ENCODE measurements at places on chromosomes 12 and 14.
A peak's percentile ranks its signal among the peaks of the same experiment; 100 is the strongest.

- DNase-seq = no peak
These were observed 16.8 kb upstream of the RTRAF start for GRCh38 chr14:51972566-51972965.

- DNase-seq = peak; percentile 54
These were observed 193 bp downstream of the ACACB start for GRCh38 chr12:109116611-109116949.

GRCh38 chr12:43214166-43214565 lies 337.8 kb downstream of the ADAMTS20 start:
- no peak for DNase-seq

DNA sequence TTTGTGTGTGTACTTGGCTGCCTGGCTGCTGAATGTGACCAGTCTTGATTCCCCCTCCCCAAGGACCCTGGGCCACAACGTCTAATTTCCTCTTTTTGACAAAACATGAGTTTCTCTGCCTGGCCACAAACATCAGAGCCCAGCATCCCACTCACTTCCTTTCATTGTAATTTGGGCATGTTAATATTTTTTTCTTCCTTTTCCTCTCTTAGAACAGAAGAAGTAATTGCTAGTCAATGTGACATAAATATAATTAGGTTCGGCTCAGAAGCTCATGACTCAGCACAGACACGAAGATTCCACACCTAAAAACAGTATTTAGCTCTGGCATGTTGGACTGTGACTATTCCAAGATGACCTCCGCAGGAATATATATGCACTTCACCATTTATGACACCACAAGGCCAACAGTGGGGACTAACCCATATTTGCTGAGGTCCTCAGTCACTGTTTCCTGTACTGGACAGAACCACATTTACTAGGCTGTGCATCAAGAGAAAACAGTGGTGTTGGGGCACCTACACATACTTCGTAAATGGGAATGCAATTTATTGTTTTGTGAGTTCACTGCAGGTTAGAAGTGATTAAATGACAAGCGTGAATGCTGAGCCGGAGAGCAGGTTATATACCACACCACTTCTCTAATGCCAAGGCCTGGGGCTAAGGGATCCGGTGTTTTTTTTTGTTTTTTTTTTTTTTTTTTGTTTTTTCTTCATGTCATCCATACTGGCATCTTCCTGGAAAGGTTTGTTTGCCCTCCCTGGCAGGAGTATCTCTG lies 4.2 kb downstream of the GSG1 start:
- DNase-seq = no peak

- no peak for DNase-seq
These were observed 121.6 kb downstream of the MGAT4C start for GRCh38 chr12:86134561-86134960.

DNA sequence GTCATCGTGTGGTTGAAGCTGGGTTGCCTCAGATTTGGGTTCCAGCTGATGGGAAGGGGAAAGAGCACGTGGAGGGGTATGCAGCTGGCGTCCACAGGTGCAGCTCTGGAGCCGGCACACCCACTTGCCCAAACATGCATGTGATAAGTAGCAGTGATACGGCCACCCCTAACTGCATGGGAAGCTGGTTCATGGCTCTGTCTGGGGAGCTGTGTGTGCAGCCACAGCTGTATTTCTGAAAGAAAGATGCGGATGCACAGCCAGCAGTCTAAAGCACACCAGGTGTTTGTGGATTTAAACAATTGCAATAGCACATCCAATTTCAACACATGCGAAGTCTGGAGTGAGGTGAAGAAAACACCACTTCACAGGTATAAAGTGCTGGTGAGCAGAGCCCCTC lies 181.4 kb downstream of the EFCAB11 start:
- DNase-seq = no peak

DNA sequence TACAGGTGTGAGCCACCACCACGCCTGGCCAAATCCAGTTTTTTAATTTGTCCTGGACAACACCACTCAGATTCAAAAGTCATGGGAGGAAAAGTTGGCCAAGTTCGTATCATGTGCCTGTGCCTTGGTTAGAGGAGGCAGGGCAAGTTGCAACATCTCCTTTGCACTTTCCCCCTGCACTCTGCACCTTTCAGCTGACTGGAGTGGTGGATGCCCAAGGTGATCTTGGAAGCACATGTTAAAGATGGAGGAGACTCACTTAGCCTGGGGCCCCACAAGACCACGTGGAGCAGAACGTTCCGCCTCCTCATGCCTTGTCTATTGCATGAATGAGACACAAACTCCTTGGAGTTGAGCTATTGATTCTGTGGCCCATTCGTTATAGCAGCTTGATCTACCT lies 82.1 kb upstream of the FZD10 start:
- no peak for DNase-seq

DNA sequence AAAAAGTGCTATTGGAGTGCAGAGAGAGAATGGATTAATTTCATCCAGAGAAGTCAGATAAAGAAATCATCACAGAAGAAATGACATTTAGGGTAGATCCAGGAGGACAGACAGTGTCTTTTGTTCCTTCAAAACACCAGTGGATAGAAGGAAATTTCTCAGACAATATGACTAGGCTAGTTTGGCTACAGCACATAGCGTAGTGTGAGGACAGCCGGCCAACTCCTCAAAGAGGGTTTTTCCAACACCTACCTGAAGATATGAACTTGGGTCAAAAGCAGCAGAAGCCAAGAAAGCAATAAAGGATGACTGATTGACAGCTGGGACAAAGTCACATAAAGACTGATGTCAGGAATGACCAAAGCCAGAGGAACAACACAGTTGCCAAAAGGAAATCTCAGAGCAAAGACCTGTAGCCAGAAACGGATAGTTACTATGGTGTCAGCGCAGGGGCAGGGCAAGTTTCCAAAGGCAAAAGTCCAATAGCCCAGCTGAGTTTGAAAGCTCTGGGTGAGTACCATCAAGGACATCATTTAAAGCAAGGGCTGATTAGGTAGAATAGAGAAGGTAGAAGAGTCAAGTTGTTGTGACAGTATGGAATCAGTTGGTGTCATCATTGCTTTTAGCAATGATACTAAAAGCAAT lies 58.7 kb upstream of the PDE3A start:
- no peak for DNase-seq

DNA sequence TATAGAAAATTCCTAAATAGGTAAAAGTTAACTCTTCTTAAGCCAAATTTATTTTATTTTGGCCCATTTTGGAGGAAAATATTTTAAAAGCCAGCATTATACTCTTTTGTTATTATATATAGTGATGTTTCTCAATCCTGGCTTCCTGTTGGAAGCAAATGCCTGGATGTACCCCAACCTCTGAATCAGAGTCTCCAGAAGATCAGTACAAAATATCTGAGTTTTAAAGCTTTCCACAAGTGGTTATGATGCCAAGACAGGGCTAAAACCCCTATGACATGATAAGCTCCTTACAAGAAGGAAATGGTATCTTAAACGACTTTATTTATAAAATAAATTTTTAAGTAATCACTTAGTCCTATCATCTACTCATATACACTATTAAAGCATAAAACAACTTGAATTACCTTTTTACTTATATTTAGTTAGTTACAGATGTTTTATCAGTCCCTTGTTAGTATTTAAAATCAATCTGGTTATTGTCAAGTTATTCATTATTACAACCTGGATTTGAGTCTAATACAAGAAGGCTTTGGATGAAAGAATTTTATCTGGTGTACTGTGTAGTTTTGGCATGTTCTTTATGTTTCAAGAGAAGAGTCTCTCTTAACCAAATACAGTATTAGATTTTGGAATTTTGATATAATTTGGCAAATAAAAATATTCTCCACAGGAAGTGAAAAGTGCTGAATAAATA lies 238.1 kb downstream of the SLC2A13 start:
- DNase-seq = no peak

GRCh38 chr12:47267571-47267970 lies 187.8 kb upstream of the AMIGO2 start:
- no peak for DNase-seq

DNA sequence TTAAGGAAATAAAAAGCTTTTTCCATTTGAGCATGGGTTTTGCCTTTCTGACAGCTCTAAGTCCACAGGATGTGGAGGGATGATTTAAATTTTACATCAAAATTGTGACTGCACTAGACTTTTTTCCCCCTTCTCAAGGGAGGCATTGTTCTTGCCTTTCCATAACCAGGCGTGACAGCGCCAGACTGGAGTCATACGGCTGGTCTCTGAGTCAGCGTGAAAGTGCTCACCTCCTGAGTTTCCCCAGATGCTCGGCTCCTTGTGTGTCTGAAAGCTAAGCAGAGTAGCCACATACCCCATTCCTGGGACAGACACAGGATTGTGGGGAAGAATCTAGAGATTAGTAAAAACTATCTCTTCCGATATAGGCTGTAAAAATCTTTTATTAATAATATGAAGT lies 43.1 kb downstream of the SOX5 start:
- no peak for DNase-seq

- no peak for DNase-seq
These were observed 1.8 kb downstream of the SART3 start for GRCh38 chr12:108559007-108559655.

DNA sequence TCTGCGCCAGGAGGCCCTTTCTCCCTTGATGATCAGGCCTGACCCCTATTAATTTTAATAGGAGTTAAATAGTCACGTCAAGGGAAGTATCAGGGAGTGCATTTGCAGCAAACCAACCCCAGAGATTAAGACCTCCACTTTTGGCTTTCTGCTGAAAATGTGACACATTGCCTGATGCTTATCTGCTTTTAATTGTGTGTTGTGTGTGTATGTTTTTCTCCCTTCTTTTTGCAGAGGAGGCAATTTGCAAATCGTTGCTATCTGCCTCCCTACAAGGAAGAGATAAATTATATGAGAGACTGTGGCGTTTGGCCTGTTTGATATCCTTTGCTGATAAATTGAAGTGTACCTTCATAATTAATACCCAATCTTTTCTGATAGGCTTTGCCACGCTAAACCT lies 822.9 kb downstream of the VRK1 start:
- DNase-seq = no peak

DNA sequence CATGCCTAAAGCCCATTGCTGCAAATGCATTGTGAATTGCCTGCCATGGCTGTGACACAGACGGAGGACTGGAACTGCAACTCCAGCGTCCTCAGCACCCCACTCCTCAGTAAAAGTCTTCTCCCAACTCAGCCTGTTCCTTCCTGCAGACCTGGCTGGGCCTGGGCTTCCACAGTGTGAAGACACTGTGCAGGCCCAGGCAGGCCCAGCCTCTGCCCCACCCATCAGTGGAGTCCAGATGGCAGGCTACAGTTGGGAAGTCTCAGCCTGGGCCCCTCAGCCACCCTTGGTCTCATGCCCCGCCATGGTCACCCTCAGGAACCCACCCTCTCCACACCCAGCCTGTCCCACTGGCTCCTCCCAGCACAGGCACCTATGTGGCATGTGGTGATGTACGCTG lies 22.0 kb downstream of the VSX2 start:
- DNase-seq = no peak

- no peak for DNase-seq
These were observed 1096.5 kb downstream of the FSCB start for GRCh38 chr14:43410631-43411030.

GRCh38 chr12:45208604-45209487 lies 7.0 kb upstream of the ANO6 start:
- DNase-seq = no peak

GRCh38 chr12:132388379-132389015 lies 59.1 kb upstream of the GALNT9 start:
- DNase-seq = no peak

DNA sequence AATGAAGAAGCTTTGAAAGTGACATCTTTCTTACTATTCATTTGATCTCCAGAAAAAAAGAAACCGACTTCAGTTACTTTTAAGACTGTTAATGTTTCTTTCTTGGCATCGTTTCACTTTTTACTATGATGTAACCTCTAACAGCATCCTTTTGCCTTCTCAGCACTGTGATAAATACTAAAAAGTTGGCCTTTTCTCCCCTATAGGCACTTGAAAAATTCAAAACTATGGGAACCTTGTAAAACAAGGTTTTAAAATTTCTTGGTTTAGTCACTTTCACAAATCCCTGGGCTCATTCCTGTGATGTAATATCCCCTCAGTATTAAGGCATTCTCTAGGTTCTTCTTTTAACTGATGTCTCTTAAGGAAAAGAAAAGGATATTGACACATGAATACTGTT lies 281.8 kb downstream of the EGLN3 start:
- DNase-seq = no peak

GRCh38 chr12:9379023-9379742 lies 171.0 kb upstream of the PZP start:
- no peak for DNase-seq

DNA sequence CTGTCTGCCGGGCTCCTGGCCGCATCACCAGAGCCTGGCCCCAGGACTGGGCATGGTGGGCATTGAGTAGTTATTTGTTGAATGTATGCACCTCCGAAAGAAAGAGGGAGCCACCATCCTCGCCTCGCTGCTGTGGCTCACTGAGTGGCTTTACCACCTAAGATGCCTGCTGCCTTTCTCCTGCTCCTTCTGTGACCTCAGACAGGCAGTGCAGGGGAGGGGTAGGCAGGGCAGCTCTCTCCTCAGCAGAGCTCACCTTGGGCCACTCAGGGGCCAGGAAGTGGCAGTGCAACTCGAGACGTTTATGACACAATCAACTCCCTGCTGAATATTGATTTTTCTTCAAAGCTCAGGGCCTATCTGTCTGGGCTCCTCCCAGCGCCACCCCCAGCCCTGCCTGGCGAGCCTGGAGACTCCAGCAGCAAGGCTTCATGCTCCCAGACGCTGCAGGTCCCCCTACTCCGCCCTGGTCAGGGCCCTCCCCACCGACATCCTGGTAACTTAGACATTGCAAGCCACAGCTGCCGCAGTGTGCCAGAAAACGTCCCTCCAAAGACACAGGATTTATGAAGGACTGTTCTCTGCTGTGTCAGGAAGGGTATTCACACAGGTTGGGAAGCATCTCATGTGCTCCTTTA lies 84.3 kb upstream of the DIO3 start:
- peak; percentile 44 for DNase-seq

GRCh38 chr12:122203301-122204166 lies at the start of gene B3GNT4:
Gene B3GNT4 (plus strand): TSS chr12:122203709. CDS start chr12:122204619, 910 bp downstream.
- no peak for DNase-seq

- DNase-seq = no peak
These were observed 30.8 kb downstream of the GPR19 start for GRCh38 chr12:12665194-12665593.

GRCh38 chr14:99011385-99011784 lies 260.6 kb downstream of the BCL11B start:
- DNase-seq = no peak

DNA sequence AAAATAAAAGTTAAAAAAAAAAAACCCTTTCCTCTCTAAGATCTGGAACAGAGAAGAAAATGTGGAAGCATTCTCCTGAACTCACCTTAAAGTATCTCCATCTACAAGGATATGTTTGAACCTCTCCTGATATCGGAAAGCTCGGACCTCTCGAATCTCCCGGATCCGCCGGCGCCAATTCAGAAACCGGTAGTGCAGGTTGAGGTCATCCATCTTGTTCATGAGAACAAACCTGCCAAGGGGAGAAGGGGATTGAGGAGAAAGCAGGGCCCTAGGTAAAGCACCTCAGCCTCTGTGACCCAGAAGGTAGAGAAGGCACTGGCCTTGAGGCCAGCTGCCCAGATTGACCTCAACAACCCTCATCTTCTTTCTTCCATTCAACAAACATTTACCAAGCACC lies 2.2 kb downstream of the SPRYD3 start:
- DNase-seq = no peak

GRCh38 chr12:128991716-128992115 lies 138.4 kb downstream of the GLT1D1 start:
- no peak for DNase-seq

- DNase-seq = no peak
These were observed 3.9 kb upstream of the TMEM63C start for GRCh38 chr14:77177702-77178101.

GRCh38 chr12:53601296-53601847 lies 24.8 kb downstream of the ATF7 start:
- no peak for DNase-seq
